CD4-positive, alpha-beta T cell treated with Interleukin-15 for 4 hours (primary cell): ENCODE measurements at places on chromosomes 5 and 9.

- no peak for DNase-seq
Measured at GRCh38 chr9:123978981-123979380, 32.6 kb upstream of the LHX2 start.

DNA sequence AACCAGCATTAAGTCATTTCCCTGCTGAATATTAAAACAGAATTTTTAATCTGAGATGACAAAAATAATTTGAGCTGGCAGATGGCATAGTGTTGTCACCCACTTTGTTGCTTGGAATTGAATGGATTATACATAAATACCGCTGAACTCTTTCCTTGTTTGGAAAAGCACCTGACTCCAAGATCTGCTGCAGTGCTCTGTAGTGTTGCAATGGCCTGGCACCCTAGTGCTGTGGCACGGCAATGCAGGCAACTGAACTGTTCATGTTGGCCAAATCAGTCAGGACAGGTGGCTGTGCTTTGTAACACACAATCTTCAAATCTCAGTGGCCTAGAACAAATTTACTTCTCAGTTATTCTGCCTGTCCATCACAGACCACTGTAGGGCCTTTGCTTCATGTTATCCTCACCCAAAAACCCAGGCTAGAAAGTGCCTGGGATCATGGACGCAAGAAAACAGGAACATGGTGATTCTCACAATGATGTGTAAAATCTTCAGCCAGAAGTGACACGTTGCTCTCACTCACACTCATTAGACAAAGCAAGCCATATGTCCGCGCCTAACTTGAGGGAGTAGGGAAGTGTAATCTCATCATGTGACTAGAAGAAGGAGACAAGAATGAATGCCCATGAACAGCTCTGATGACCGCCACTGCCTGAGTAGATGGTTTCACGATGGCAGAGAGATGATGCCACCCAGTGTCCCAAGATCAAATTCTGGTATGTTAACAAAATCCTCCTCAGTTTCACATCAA lies 191.9 kb upstream of the PUM3 start:
- DNase-seq, result no peak

GRCh38 chr9:136862849-136863622 lies 3.1 kb downstream of the EDF1 start:
- DNase-seq, result no peak

GRCh38 chr5:131019111-131019510 lies 145.9 kb downstream of the HINT1 start:
- no peak for DNase-seq

GRCh38 chr5:170782438-170782837 lies 1.1 kb upstream of the GABRP start:
- no peak for DNase-seq
